ENCODE measurements at places on chromosomes 5 and 9.

- no peak for DNase-seq
These were observed 36.9 kb downstream of the ANKRD33B start for GRCh38 chr5:10600626-10601245.

- no peak for DNase-seq
These were observed 7.1 kb upstream of the PLK2 start for GRCh38 chr5:58466939-58467338.

GRCh38 chr5:78294248-78295034, at the start of gene AP3B1:
Gene AP3B1 (minus strand): TSS chr5:78294698. CDS start chr5:78294579, 119 bp downstream.
- DNase-seq, result peak; percentile 99

DNA sequence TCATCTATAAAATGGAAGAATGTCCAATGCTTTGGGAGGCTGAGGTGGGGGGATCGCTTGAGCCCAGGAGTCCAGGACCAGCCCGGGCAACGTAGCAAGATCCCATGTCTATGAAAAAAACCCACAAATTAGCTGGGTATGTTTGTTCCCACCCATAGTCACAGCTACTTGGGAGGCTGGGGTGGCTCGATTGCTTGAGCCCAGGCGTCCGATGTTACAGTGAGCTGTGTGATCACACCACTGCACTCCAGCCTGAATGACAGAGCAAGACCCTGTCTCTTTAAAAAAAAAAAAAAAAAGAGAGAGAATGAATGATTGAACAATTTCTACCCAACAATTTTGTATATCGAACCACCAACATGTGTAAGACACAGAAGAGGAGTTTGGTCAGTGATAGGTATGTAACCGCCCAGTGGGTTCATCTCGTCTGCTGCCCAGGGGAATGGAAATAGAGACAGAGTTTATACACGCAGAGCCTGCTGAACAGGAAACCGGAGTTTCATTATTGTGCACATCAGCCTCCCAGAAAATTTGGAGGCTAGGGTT, 26.2 kb upstream of the ERGIC1 start:
- no peak for DNase-seq

DNA sequence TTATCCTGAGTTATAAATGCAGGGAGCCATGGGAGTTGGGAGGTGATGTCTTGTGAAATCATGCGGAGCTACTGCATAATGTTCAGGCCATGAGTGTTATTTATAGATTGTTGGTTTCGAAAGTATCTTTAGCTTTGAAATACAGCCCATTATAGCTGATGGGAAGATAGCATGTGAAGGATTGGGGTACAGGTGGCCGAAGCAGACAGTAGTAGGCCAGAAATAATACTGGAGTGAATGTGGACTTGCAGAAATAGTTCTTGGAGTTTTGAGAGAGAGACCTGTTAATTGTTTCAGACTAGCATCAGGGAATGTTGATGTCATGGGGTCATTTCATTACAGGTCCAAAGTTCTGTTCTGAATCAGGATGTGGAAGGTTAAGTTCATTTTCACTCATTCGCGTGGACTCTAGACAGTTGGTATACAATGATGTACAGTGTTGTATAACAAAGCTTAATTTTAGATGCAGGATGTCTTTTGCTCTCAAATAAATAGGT, 3.8 kb downstream of the ATP6V1G1 start:
- DNase-seq, result no peak

DNA sequence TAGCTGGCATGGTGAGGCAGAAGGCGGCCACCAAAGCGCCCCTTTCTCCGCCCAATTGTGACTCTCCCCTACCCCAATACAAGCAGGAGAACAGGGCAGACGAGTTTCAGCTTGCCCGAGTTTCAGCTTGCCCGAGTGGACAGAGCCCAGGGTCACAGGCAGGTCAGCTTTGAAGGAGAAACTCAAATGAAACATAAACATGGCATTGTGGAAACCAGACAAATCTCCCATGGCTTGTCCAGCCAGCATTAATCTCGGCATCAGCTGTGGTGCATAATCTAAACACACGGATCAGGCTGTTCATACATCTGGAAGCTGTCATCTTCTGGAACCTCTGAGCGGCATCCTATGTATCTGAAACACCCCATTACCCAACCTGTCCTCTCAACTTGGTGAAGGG, 16.9 kb downstream of the PTCH1 start:
- DNase-seq, result no peak

DNA sequence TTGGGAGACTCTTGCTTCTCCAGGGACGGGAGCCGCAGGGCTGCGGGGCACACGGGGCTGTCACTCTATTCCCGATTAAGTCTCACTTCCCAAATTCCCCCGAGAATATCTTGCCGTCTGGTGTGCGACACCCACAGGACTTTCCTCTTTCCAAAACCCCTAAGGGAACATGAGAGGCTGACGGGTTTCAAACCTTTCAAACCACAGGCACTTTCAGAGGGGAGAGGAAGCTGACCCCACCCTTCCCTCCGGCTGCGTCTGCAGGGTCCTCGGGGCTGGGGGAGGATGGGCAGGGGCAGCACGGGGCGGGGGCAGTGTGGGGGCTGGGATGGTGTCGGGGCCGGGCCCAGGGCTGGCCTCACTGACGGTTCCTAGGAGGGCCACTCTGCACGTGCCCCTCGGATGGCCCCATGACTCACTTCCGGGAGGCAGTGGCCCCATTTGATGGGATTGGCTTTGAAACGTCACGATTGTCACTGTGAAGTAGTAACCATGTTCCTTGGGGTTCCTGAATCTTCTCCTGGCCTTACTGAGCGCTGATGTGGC, 38.2 kb downstream of the SLC9A3 start:
- DNase-seq, result no peak

- DNase-seq, result no peak
These were observed 200.4 kb downstream of the CACNA1B start for GRCh38 chr9:138077898-138078540.

- DNase-seq, result no peak
These were observed at the start of gene CDH18 for GRCh38 chr5:19987612-19988361. Gene CDH18 (minus strand): TSS chr5:19988200. CDS start chr5:19838986, 149,214 bp downstream.

DNA sequence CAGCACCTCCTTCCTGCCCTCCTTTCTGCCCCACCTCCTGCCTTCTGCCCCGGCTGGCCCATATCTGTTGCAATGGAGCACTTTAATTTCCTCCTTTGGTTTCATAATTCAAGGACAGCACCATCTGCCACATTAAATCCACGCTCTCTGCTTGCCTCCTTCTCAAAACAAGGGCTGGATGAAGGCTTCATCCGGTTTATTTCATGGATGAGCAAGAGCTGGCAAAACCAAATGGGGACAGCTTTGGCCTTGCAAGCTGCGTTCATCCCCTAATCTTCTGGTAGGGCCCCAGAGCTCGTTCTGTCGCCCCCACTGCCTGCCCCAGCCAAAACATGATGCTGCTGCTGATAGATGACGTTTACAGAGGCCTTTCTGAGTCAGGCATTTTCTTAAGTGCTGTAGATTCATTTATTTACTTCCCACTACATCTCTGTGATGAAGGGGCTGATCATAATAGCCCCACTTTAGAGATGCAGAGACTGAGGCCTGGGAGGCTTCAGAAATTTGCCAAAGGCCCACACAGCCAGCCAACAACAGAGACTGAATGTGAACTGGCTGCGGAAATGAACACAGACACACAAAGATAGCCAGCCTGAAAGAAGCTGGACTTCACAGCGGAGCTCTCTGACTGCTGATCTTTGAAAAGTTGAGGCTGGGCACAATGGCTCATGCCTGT, 115.6 kb upstream of the CPEB4 start:
- no peak for DNase-seq

DNA sequence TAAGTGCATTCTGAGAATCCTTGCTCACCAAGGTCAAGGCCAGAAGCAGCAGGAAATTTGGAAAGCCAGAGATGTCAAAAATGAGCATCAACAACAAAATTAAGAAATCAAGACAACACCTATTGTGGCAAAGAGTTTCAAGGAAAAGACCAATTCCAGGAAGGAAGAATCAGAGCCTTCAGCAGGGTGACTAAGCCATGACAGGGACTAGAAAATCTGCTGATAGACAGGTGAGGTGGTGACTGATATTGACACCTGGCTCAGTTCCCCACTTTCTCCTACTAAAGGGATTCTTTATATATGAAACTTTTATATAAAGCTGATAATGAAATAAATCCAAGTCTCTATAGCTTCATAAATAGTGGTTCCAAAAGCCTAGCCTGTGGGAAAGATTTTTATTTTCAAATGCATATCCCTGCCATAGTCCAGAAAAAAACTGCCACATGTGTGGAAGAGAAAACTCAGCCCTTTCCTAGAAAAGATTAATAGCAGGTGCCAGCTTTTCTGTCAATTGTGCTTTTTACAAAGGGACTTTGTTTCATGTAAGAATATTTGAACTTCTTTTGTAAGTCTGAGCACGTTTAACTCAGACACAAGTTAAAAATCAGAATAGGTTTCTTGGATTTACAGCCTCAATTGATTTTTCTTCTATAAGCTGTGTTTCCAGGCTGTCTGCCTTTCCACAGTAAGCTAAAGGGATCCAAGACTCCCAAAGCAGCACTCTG, 81.1 kb upstream of the GRAMD2B start:
- DNase-seq, result no peak

DNA sequence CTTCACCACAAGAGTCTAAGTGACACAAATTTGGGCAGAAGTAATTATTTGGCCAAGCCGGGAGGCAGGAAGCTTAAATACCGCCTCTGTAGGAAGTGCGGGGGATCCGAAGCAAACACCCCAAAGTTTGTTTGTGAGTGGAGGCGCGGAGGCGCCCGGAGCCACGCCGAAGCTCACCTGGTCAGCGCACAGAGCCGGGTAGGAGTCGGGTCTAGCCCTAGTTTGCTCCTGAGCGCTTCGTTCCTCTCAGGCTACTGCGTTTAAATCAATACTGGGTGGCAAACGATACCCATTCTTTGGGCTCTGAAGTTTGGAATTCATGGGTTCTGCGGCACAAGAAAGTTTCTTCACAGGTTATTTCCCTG, 855 bp downstream of the MCC start:
- DNase-seq, result no peak

- no peak for DNase-seq
These were observed 410 bp downstream of the GLIPR2 start for GRCh38 chr9:36136894-36137391.

GRCh38 chr9:4967523-4967922, 17.5 kb upstream of the JAK2 start:
- no peak for DNase-seq

- no peak for DNase-seq
These were observed 51.9 kb downstream of the NEK6 start for GRCh38 chr9:124309667-124310084.

- DNase-seq, result no peak
These were observed 63.4 kb upstream of the RNU6ATAC start for GRCh38 chr9:134227451-134228411.

- peak; percentile 51 for DNase-seq
These were observed 530 bp downstream of the RAPGEF1 start for GRCh38 chr9:131739133-131739958.

GRCh38 chr9:14654932-14655331, 38.3 kb downstream of the ZDHHC21 start:
- no peak for DNase-seq

DNA sequence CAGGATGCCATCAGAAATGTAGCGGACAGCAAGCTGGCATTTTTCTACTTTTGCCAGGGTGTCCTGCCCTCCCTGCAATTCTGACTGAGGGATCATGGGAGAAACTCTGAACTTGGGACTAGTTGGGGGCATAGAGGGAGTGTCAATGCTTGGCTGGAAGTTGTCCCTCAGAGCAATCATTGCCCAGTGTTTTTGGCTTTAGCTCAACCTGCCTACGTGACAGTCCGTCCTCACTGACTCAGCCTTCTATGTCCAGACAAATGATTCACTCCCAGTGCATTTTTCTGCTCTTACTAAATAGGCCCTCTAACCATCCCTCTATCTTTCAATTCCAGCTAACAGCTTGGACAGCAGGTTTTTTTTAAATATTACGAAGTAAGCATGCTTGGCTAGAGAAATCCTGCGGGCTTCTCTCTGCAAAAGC, 627.4 kb downstream of the TLR4 start:
- DNase-seq, result no peak

- DNase-seq, result no peak
These were observed 138.1 kb upstream of the WWC1 start for GRCh38 chr5:168153263-168153875.

DNA sequence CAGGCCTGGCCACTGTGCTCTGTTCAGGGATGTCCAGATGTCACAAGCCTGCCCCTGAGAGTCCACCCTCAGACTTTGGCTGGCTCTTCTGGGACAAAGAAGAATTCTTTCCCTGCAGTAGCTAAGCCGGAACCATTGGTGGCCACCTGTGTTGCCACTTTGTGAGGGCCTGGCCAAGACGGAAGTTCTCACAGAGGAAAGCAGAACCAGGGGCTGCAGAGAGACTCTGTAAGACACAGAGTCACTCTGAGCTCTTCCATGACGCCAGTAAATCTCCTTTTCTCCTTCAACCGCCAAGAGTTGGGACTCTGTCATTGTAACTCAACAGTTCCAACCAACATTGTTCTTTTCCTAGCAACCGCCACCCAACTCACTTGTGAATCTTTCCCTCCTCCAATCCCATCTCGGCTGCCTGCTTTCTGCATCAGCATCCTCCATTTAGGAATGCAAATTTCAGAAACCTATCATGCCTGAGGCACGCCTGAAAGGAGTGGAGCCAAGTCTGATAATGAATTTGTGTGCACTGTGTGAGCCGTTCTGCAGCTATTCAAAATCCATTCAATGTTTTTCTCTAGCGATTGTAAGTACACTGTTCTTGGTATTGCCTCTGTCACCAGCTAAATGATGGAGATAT, 37.8 kb upstream of the ATP6V1G1 start:
- no peak for DNase-seq

DNA sequence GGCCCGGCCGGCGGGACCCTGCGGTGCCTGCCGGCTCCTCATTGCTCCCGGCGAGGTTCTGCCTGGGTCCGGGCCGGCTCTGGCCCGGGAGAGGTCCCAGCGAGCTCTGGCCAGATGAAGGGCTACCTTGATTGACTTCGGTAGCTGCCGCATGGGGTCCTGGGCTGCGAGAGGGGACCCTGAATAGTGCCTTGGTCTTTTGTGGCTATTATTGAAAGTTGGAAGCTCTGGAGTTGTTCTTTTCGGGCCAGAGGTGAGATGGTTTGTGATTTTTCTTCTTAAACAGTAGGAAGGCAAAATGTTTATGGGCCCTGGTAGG, 635 bp downstream of the NAA35 start:
- DNase-seq, result no peak

GRCh38 chr9:8600914-8601680, 801.5 kb upstream of the DMAC1 start:
- no peak for DNase-seq

GRCh38 chr5:118529361-118530144, 458.8 kb downstream of the DTWD2 start:
- DNase-seq, result no peak

- DNase-seq, result no peak
These were observed 329.7 kb downstream of the CWC27 start for GRCh38 chr5:65098393-65098792.

- DNase-seq, result no peak
These were observed 16.8 kb upstream of the ACTBL2 start for GRCh38 chr5:57499262-57500050.

Data from colonic mucosa (tissue), 4 donors.